ENCODE measurements at places on chromosomes 6 and 20.

DNA sequence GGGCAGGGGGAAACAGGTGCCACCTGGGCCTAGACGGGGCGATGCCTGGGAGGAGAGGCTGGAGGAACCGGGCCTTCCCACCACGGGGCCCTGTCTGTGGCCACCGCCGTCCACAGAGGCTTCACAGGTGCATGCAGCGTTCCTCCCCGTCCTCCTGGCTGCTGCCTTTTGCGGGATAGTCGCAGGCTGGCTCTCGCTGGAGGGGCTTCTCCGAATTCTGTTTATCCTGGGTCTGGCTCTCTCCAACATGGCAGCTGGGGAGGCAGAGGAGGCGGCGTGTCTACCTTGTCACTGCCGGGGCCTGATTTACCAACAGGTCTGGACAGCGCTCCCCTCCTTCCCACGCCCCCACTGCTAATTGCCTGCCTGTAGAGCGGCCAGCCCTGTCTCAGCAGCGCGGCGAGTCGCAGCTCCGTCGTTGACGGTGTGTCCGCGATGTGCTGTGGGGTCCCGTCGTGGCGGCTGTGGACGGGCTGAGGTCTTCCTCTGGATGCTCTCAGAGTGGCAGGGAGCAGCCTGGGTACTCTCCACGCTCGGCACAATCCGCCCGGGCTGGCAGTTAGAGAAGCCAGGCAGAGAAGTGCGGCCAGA is 262.9 kb downstream of the TAF4 start:
- DNase-seq: no peak

DNA sequence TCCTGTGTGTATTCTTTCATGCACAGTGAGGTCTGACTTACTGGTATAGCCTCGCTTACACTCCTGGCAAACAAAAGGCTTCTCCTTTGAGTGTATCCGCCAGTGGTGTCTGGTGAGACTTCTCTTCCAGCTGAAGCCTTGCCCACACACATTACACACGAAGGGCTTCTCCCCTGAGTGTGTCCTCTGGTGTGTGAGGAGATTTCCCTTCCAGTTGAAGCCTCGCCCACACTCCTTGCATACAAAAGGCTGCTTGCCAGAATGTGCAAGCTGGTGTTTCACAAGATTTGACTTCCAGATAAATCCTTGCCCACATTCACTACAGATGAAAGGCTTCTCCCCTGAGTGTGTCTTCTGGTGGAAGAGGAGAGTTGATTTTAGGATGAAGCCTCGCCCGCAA is 21.5 kb downstream of the ZNF337 start:
- no peak for DNase-seq

- no peak for DNase-seq
Measured at GRCh38 chr6:32117461-32117860, 8.3 kb upstream of the TNXB start.

DNA sequence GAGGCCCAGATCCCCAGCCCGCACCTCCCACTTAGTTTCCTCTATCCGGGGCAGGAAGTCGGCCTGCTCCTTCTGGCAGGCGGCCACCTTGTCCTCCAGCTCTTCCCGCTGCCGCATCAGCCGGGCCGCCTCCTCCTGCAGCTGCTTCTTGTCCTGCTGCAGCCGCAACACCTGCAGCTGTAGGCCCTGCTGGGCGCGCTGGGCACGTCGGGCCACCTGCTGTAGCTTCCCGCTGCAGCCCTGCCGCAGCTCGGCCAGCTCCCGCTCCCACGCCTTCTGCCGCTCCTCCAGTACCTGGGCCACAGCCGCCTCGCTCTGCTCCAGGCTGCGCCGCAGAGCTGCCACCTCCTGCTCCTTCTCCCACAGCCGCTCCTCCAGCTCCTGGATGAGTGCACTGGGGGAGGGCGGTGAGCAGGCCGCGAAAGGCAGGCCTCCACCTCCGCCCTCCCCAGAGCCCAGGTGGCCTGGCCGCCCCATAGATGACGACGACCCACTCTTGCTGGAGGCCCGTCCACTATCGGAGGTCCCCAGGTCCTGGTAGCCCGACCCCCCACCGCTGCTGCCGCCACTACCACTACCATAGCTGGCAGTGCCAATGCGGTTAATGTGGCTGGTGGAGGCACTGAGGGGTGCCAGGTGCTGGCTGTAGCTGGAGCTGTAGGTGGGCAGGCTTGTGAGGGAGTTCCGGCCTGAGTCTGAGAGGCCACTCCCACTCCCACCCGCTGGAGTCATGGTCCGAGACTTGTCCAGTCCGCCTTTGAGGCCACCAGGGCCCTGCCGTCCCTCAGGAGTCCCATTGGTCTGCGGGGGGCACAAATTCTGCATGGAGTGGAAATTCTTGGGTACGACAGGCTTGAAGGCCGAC is 6.0 kb upstream of the FASTKD5 start:
- DNase-seq: no peak

- DNase-seq: no peak
Measured at GRCh38 chr6:94127716-94128115, 708.4 kb upstream of the EPHA7 start.

GRCh38 chr20:60035-60918 is 27.2 kb upstream of the DEFB125 start:
- DNase-seq: no peak

DNA sequence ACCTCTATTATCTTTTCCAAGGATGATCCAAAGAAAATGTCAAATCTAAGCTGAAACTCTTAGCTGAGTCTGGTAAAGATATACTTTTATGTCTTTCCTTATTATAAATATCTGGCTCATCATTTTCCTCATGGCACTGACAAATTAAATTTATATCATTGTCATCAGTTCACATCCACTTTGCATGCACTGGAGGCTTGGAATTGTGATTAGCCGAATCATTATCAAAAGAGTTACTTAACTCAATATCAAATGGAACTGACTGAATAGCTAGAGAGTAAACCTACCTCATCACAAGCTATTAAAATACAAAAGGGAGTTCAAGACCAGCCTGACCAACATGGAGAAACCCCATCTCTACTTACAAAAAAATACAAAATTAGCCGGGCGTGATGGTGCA is 713.9 kb upstream of the MARCKS start:
- DNase-seq: no peak

GRCh38 chr20:35559042-35559693 is 17.3 kb downstream of the ERGIC3 start:
- no peak for DNase-seq

DNA sequence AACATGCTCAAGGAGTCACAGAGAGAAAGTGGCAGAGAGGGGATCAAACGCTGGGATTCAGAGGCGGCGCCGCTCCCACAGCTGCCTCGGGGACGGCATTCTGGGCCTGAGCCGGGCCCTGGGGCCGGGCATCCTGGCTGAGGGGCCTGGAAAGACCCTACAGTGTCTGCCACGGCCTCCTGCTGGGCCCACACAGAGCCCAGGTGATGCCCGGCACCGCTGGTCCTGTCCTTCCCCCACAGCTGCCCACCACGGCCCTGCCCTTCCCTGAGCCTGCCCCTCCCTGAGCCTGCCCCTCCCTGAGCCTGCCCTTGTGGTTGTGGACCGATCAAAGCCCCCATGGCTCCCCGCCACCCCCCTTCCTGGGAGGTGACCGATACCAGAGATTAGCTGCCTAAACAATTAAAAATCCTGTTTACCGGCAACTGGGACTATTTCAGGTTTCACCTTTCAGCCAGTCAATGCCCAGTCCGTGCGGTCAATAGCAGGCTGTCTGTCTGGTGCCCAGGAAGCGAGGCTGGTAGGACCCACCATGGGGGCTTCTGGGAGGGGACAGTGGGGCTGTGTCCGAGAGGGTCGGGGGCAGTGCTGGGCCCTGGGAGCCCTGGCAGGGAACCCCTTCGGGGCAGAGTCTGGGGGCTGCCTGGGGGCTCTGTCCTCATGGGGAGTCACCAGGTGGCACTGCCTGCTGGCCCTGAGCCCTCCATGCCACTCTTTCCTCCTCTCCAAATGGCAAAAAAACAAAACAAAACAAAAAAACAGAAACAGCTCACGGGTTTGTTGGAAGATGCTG is 55.4 kb upstream of the GATA5 start:
- no peak for DNase-seq

DNA sequence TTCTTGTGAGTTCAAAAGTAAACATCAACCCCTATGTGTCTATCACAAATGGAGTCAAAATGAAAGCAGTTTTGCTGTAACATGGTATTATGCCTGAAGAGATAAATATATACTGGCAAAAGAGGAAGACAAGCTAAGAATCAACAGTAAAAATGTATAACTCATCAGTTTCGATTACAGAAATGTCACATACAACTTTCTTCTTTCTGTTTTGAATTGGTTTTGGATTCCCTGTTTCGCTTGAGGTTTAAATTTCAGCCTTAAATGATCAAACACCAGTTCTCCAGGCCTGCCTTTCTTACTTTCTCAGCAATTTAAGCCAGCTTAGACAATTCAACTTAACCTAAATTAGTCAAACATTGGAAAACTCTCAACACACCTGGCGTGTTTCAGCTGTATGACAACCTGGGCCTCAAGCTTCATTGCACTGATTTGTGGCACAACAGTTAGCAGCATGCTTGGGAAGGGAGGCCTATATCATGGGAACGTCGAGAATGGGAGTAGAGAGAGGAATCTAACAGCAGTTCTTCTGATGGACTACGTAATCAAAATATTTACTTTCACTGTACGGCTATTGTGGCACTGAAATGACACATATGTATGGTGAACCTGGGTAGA is 51.9 kb upstream of the MARCKS start:
- DNase-seq: no peak

Data from AG09309 (cell line).